Activated CD4-positive, alpha-beta T cell treated with anti-CD3 and anti-CD28 coated beads for 36 hours (primary cell): ENCODE measurements at places on chromosomes 3 and 15.

- DNase-seq, result no peak
Observed at GRCh38 chr3:128609294-128609693, 41.3 kb downstream of the RPN1 start.

DNA sequence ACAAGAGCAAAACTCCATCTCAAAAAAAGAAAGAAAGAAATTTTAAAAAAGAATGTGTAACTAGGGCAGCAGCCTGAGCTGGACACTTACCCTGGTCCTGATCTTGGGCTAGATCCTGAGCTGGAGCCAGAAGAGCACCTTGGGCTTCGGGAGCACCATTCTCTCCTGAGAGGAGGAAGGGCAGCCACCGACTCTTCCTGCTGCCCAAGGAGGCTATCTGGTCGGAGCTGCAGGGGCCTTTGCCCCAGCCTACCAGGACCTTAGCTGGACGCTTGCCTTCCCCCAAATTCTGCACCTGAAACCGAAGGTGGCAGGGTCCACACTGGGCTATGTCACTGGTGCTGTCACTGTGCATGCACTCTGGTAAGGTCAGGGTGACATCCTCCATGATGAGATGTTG, 6.9 kb upstream of the CAMKV start:
- no peak for DNase-seq

- DNase-seq, result no peak
Observed at GRCh38 chr3:196756732-196757131, 17.1 kb downstream of the PAK2 start.

GRCh38 chr3:146139586-146140110, 21.3 kb downstream of the PLOD2 start:
- DNase-seq, result no peak

GRCh38 chr15:41790756-41791546, 16.7 kb downstream of the MAPKBP1 start:
- DNase-seq, result no peak

DNA sequence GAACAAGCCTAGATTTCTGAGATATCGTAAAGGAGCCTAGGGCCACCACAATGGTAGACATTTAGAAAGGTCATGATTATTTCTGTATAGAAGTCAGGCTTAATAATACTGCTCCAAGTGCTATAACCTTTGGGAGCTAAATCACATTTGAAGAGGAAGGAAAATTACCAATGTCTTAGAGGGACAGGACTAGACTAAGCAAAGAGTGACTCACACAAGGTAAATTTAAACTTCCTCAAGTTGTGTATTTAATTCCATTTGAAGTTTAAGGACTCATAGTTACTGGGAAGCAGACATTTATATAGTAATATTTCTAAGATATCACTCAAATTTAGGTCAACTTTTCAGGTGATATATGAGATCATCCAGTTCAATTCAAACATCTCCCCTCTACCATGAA, 227.6 kb upstream of the MME start:
- DNase-seq, result no peak

GRCh38 chr3:8657804-8658305, 13.3 kb upstream of the SSUH2 start:
- DNase-seq, result no peak

DNA sequence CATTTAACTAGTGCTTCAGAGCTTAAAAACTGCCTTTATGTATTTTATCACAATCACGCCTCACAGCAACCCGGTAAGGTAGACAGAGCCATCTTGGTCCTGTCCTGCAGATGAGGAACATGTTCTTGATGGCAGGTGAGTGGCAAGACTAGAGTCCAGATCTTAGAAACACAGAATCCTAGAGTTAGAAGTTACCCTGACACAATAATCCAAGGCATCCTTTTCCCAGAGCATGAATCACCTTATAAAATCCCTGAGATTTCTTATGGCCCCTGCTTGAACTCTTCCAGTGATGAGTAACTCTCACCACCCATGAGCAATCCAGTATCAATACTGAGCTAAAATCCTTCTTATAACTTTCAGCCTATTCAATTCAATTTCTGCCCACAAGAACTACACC, 16.9 kb downstream of the POPDC2 start:
- no peak for DNase-seq

GRCh38 chr3:166304584-166304983, 467.4 kb upstream of the BCHE start:
- DNase-seq, result no peak

DNA sequence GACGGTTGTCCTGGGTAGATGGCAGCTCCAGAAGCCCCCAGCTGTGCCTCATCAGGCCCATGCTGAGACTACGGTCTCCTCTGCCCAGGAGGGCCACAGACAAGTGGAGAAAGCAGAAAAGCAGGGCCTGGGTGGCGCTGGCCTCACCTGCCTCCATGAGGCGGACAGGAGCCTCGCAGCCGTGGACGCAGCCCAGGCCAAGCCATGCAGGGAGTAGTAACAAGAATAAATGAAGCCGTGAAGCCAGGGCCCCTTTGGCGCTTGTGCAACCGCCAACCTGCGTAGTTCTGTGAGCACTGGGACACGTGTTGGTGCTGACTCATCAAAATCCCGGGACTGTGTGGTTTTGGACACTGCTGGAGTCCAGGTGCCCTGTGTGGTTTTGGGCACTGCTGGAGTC, 12.3 kb upstream of the MUC4 start:
- no peak for DNase-seq

DNA sequence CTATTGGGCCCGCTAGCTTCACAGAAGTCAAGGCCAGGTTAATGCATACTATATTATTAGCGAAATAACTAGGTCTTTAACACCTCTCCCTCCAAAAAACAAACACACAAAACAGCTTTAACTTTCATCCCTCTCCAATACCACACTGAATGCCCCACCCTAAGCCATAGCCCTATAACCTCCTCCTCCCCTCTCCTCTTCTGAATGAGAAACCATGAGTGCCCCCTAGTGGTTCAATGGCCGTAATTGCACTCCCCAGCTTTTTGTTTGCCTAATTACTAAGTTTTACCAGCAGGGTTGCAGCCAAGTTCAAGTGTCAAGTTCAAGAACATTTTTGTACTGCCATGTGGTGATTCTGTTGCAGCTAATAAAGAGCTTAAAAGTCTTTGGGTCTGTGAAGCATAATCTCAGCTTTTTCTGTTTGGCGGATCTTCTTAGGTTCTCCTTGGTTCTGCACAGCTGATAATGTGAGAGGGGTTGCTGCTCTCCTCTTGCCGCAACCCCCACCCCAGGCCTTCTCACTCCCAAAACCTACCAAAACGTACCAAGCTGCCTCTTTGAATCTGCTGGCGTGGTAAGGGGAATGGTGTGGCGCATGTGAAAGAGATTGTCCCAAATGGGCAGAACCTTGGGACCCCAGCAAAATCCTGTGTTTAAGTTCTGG, 57.9 kb downstream of the RPL22L1 start:
- peak; percentile 77 for DNase-seq

GRCh38 chr3:184004476-184004875, 13.2 kb downstream of the ABCC5 start:
- DNase-seq, result no peak

DNA sequence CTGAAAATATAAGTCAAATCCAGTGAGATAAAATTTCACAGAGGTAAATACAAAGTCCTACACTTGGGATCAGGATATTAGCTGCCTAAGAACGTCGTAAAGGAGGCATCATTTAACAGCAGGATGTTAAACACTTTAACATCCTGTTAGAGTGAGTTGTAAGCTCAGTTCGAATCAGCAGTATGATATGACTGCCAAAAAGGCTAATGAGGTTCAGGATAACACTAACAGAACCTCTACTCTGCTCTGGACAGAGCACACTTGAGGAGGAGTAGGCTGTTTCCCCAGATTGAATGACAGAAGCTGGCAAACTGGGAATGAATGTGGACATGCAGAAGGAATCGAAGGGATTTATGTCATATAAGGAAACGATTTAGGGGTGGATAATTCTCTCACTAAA, 227.1 kb upstream of the CD96 start:
- DNase-seq, result no peak

GRCh38 chr3:45677841-45678240, 11.4 kb upstream of the SACM1L start:
- no peak for DNase-seq

DNA sequence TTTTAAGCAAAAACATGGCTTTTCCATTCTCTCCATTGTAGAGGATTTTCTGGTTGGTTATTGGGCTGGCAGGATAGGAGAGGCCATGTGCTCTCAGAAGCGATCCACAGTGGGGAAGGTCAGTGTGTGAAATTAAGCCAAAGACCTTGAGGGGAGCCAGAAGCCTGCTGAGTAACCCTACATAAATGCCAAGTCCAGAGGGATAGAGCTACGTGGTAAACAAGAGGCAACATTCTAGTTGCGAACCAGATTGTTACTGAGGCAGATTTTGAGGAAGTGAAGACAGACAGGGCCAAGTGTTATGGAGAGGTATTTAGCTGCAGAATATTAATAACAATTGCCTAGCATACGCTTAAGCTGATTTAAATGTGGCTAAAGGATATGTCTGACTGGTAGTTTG, 592.8 kb upstream of the GBE1 start:
- no peak for DNase-seq

DNA sequence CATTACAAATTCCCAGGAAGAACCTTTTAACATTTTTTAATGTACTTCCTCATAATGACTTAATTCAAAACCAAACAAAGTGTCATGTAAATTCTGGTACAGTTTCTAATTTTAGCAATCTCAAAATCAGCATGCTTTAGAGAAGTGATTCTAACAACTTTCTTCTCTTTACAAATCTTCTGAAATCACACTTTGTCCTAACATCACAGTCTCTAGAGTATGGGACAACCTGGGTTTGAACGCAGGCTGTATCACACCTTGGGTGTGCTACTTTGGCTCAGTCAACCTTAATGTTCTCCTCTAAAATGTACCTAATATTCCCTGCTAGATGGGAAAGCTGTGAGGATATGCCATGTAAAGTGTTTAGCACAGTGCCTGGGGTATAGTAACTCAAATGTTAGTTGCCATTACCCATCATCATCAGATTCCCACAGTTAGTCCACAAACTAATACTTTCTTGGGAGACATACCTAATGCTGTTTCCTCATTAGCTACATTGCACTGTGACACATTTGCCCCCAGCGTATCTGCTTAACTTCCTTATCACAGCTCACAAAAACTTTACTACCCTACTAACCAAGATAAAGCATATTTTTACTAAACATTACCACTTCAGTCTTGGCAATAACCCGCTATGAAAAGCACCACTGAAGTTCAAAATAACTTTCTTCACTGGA, 3.1 kb downstream of the TSPAN3 start:
- DNase-seq, result no peak

DNA sequence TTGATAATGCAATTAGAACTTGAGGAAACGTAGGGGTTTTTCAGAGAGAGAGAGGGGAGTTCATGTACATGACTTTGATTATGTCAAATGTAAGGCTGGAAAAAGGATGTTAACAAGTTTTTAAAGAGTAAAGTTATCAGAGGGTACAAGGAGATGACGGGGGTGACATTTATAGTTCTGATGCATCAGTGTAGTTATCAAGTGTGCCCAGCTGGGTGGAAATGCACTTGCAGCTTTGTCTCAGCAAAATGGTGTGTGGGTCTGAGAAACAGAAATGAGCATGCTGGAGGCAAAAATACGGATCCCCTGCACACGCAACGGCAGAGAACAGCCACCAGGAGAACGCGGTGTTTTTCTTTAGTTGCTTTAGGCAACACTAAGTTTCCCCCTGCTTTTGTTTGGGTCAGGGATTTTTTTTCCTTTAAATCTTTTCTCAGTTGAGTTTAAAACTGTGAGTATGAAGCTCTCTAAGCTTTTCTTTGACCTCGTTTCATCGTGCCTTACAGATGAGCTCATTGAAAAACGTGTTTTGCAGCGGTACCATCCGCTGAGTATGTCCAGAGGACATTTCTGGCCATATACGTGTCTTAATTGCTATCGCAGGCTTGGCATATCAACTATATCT, 205.4 kb downstream of the PDZRN3 start:
- no peak for DNase-seq

DNA sequence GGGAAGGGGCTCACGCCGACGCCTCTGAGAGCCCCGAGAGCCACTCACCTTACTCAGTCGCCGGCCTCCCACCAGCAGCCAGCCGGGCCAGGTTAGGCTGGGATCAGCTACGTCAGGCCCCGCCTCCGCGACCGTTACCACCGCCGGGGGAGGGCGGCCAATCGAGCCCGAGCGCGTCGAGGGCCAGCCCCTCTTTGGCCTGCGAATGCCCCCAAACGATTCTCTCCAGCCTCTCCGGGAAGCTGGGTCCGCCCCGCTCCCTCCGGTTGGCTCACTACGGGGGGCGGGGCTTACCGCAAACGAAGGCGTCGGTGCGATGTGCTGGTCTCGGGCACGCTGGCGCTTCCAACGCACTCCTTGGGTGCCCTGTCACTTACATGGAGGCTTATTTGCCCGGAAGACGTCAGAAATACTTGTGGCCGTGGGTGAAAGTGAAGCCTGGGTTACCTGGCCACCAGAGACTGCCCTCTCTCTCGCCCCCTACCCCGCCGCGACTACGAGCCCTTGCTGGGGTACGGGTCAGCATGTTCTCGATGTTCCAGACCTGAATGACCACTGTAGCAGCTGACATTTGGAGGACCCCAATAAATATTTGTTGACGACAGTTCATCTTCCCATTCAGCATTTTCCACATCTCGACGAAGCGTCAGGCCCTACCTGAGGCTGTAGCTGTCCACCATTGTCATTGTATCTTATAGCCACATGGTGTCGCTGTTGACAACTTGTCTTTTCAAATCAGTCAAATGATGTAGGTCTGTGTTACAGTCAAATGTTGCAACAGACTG, at the start of gene CEP70:
TSS of gene CEP70 (minus strand) at position 111 of the 785 bp plus-strand sequence. CDS start 21,333 bp downstream, outside the sequence.
- peak; percentile 93 for DNase-seq

DNA sequence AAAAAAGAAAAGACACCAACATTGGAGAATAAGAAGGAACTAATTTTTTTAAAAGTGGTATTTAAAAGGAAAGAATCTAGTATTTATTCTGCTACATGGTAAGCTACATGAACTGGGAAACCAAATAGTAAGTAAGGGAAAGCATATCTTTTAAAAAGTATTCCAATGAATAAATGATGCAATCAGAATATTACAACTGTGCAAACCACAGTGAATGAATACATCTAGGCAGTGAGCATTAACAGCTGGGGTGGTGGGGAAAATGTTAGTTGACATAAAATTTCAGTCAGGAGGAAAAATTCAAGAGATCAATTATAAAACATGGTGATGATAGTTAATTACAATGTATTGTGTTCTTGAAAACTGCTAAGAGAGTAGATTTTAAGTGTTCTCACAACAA, 16.9 kb downstream of the ICE2 start:
- no peak for DNase-seq

GRCh38 chr3:114856835-114857234, 290.3 kb downstream of the ZBTB20 start:
- no peak for DNase-seq
